ENCODE measurements at places on chromosomes 6 and 20.

- no peak for DNase-seq
These were observed 193.6 kb downstream of the NFATC2 start for GRCh38 chr20:51348876-51349275.

DNA sequence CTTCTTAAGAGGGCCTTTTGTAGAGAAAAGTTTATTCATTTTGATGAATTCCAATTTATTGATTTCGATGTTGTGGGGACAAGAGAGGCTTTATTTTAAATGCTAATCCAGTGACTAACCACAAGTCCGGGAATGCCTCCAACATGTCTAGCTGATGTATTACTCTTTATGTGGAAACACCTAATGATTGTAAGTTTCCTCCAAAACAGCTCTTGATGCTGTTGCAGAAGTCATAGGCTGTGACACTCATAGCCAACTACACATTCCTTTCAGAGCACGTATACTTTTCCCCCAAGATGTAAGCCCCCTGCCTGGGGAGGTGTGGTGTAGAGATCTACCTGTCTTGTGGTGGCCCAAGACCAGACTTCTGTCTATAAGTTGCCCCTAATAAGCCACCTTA, 61.3 kb upstream of the RNF24 start:
- peak; percentile 91 for DNase-seq

DNA sequence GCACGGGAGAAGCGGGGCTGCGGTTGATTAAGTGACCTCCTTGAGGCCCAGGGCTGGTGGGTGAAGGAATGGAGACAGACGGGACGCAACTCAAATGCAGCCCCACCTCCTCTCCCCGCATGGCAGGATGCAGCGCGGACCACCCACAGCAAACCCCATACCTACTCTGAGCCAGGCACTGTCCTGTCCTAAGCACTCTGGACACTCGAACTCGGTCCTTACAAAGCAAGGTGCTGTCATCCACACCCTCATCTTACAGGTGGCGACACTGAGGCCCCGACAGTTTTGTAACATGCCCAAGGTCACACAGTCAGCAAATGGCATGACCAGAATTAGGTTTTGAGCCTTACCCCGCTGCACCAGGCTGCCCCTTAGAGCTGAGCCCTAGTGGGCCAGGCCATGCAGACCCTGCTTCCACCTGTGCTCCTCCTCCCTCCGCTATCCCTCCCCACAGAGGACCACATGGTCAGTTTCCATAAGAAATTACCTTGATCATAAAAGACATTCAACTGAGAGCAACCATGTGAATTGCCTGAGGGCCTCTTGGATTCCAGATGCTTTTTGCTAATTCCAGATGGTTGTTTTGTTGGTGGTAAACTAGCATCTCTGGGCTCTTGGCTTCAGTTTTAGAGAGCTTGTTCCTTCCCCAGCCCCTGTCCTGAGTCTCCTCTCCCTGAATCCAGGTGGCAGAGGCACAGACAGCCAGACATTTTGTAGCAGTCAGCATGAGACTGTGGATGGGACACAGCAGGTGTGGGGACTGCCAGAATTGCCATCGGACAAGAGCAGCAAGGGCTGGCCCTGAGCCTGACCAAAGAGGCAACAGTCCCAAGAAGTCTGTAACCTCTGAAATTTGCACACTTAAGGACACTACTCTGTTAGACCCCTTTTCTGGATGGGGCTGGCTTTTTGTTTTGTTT, 171.9 kb upstream of the PMEPA1 start:
- DNase-seq = no peak

DNA sequence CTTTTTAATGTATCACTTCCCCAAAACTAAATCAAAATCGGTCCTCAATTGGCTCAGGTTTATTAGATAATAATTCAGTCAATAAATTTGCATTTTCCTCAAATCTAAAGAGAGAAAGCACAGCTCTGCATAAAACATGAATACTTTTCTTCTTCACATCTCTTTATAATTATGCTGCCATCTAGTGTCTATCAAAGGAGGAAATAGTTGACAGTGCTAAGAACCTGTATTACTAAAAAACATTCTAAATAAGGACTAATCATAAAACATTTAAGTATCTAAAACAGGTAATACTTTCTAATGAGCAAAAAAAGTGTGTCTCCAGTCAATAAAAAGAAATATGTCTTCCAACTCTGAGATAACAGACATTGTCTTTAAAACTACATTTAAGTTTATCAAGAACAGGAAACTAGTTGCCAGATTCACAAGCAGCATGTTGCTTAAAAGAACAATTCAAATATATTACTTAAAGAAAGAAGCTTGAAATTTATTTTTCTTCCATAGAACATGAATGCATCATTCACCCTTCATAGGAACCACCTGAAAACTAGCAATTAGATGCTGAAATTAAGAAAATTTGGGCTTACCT, 56.5 kb upstream of the DST start:
- no peak for DNase-seq

- DNase-seq = no peak
These were observed 2.7 kb upstream of the BTN2A2 start for GRCh38 chr6:26380256-26380655.

DNA sequence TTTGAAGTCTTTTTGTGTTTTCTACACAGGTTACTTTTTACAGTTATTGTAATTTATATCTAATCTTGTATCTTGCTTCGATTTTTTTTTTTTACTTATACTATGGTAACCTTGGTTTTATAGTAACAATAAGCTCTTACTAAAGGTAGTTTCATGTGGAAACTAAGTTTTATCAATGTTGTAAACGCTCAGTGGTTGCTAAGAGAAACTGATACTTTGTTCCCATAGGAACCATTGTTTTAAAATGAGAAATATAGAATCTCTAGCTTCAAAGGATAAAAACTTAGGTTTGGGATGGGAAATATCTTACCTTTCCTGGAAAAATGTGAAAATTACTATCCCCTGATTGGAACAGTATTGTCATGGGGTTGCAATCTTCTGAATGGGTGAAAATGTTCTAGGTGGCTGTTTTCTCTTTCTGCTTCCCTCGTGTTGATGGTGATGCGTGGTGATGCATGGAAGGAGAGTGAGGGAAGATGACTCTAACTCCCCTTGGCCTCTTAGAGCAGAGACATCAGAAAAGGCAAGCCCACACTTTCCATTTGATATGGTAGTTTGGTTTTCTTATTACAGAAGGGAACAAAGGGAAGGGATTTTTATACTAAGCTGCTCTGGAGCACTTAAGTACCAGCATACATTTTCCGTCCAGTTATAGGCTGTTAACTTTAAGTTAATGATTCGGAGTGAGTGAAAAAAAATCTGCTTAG, 23.5 kb upstream of the BACH2 start:
- no peak for DNase-seq

DNA sequence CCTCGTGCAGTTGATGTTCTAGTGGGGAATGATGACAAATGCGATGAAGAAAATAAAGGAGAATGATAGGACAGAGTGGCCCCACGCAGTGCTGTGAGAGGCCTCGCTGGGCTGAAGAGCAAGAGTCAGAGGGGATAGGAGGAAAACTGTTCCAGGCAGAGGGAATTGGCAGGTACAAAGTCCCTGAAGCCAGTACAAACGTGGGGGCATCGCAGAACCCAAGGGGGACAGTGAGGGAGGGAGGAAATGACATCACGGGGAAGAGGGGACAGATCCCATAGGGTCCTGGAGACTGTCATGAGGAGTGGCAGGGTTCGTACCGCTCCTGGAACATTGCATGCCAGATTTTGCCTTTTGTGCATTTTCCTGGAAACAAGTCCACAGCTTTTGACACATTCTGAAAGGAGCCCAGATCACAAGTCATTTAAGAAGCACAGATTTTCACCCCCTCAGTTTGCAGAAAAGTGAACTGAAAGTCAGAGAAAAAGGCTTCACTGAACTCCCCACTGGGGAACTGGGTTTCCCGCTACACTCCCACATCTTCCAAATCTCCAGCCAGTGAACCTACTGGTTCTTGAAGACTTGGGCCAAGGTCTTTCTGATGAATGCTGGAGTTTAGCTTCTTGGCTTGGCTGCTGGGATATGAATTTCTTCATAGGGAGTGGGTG, 77.0 kb downstream of the SULF2 start:
- DNase-seq = no peak

All from astrocyte of the cerebellum (primary cell).